SIG-M5 (cell line): ENCODE measurements at places on chromosomes 2 and 18.

- DNase-seq = no peak
Observed at GRCh38 chr18:57754577-57755338, 48.4 kb downstream of the ATP8B1 start.

DNA sequence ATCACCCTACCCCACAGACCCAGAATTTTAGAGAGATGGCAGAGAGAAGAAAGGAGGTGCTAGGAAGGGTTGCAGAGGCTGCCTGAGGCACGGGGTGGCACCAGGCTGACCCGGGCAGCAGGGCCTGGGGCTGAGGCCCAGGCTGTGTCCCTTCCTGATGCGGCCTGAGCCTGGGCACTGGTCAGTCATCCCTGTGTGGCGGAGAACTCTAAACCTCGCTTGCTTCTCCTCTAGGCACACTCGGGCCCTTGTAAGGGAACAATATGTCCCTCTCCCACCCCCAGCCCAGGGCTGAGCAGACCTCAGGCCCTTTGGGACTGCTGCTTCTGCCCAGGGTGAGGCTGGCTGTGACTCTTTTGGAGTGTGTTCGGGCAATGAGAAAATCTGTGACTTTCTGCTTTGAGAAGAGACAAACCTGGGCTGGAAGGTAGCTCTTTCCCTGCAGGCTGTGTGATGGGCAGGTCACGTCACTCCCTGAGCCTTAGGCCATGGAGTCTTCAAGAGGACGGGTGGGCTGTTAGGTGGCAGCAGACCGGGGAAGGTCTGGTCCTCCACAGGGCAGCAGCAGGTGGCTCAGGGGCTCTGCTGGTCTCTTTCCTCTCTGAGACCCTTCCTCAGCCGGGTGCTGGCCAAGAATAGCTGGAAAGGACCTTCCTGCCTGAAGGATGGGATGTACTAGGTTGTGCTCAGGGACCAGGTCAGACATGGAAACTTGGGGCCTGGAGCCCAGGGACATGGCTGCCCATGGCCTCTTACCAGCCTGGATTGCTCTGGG lies 96.8 kb downstream of the GLI2 start:
- no peak for DNase-seq

DNA sequence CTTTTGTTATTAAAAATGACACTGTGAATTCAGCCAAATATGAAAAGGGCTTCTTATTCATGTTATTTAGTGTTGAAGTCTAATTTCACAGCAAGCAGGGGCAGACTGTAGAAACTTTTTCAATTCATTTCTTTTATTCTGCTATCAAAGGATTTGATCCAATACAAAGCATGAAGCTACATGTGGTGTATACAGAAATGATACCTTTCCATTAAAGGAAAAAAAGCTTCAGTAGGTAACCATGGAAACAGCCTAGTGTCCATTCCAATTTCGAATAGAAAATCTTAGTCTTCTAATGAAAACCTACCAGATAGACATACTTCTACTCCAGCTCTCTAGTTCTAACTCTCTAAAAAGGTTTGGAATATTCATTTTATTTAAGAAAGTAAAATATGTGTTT lies 276.2 kb upstream of the KCNJ3 start:
- DNase-seq = no peak

GRCh38 chr2:69603146-69603743 lies 40.3 kb downstream of the AAK1 start:
- no peak for DNase-seq
